ENCODE measurements at places on chromosomes 2 and 18.

DNA sequence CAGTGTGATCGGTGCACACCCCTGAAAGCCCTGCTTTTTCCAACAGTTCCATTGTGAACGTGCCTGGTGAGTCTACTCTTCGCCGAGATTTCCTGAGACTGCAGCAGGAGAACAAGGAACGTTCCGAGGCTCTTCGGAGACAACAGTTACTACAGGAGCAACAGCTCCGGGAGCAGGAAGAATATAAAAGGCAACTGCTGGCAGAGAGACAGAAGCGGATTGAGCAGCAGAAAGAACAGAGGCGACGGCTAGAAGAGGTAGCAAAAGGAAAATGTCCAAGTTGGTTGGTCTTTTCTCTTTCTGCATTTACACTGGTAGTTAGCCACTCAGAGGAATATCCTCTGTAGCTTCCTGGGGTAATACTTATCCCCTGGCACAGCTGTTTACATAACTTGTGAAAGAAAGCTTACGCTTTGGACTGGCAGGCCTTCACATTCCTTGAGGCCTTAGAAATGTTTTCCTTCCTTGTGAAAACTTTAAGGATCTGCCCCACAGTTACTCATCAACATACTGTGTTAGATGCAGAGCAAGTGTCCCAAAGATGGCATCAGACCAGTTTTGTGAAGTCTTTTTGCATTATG, 146.6 kb downstream of the MAP4K4 start:
- DNase-seq, result no peak

DNA sequence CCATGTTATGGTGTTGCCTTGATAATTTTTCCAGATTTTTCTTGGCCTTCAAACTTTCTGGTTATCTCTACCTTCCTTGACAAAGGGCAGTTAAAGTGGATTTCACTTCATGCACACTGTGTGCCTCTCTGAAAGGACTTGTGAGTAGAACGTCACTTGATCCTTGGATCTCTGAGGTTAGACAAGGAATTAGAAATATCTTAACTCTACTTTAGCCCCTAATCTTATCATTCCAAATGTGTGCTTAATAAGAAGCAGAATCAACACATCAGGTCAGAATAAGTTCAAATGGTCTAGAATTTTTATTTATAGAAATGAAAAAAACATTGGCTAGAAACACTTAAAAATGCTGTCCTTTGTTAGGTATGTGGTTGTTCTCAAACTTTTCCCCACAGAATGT, 205.7 kb downstream of the TPGS2 start:
- no peak for DNase-seq

DNA sequence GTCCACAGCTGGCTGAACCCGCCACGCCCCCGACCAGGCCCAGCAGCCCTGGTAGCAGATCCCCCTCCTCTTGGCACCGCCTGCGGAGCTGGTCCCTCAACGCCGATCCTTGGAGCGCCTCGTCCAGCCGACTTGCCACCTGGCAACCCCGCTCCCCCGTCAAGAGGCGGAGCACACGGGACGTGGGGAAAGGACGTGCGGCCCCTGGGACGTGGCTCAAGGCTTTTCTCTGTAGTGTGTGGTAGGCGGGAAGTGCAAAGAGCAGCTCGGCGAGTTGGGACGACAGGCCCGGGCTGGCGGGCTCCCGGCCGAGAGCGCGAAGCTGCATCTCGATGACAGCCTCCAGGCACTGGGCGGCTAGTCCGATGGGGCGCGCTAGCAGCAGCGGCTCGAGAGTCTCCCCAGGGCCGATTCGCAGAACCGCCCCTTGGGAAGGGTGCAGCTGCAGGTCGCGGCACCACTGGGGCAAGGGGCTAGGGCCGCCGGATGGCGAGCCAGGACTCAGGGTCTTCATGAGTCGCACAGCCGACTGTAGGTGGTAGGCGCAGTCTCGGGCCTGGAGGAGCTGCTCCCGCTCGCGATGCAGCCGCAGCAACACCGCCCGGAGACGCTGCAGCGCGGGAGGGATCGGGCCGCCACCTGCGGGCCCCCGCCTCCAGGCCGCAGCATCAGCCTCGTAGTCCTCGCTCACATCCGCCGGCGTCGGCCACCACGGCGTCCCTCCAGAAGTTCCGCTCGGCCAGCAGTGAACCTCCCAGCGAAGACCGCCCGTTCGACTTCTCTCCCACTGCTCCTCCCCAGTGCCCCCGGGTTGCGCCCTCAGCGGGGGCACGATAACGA, 617 bp downstream of the CCDC142 start:
- DNase-seq, result peak; percentile 38

DNA sequence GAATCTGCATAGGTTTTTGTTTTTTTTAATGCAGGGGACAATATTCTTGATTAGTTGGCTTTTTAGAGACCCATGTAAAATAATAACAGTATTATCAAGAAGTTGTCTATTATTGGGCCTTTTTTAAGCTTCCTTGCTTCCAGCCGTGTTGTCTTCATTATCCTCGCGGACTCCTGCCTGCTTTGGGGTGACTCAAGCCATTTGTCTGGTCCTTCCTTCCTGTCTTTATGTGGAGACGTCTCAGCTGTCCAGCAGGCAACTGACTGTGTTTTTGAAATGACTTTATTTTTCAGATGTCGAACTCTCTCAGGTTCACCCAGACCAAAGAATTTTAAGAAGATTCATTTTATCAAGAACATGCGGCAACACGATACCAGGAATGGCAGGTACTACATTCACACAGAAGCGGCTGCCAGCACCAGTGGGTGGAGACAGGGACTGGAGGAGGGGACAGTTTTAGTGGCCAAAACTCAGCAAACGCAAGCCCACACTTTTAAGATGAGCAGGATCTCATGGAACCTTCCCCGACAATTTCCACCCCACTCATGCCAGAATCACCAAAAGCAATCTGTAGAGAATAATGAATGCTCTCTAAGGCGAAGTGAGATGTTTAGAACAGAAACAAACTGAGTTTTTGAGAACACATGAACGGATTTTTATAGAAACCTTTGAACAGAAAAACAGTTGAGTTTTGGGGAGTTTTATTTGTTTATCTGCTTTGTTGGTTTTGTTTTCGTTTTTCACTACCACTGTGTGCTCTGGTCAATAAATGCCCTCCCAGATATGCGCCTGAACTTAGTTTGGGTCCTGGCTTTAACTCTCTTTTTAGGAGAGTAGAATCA, 59.1 kb downstream of the CABLES1 start:
- no peak for DNase-seq

DNA sequence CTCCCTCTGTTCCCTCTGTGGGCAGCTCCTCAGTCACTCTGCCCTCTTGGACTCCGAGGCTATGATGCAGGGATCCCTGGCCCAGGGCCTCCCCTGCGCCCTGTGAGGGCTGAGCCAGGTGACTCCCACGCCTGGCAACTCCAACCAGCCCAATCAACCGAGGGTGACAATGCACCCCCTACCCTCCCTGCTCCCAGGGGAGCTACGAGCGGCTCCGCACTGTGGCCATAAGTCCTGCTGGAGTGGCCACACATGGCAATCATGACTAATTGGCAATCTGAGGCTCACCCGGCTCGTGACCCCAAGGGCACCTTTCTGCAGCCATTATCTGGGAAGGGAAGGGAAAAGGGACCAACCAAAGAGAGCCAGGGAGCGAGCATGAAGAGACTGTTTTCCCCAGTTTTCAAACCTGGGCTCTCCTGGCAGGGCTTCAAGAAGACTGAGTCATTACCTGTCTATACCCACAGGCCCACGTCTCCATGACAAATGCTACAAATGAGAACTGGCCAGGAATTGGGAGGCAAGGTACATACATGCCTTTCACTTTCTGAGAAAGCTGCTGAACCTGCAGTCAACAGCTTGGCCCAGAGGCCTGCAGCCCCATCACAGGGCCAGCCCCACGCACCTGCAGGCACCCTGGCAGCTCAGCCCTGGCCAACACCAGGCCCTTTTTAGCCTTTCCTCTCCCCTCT, 45.1 kb downstream of the RPL31 start:
- no peak for DNase-seq

DNA sequence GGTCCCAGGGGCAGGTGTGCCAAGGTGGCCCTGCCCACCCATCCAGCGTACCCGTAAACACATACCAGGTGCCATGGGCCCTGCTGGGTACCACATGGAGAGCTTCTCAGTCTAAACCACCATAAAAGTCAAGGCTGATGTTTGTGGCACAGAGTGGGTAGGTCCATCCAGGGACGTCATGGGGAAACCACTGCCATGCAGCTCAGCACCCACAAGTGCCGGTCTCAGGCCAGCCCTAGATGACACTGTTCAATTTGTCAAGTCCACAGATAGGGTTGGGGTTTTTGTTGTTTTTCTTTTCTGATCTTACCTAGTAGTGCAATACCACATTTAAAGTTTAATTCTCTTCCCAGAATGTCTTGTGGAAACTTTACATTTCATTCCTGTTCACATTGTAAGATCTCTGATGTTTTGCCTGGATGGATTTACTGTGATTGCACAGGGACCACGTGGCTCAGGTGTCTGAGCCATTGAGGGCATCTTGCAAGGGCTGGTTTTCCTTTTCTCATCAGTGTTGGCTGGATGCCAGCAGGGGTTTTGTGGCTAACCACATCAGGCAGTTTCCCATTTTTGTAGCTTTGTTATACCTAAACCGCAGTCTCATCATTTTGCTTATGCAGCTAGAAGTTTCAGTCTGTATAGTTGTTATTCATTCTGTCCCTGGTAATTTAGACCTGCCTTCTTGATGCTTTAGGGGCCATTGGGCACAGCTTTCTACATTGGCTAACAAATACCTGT, 64.7 kb downstream of the STK25 start:
- peak; percentile 94 for DNase-seq

GRCh38 chr2:235330775-235331451, 162.9 kb upstream of the AGAP1 start:
- no peak for DNase-seq

GRCh38 chr2:86649119-86649947, 25.7 kb upstream of the RNF103 start:
- DNase-seq, result no peak

GRCh38 chr2:203451011-203451410, 84.1 kb downstream of the RAPH1 start:
- DNase-seq, result no peak

GRCh38 chr2:96526101-96526591, 10.4 kb upstream of the ARID5A start:
- no peak for DNase-seq

GRCh38 chr18:3916082-3916481, 466.1 kb downstream of the TGIF1 start:
- peak; percentile 94 for DNase-seq

DNA sequence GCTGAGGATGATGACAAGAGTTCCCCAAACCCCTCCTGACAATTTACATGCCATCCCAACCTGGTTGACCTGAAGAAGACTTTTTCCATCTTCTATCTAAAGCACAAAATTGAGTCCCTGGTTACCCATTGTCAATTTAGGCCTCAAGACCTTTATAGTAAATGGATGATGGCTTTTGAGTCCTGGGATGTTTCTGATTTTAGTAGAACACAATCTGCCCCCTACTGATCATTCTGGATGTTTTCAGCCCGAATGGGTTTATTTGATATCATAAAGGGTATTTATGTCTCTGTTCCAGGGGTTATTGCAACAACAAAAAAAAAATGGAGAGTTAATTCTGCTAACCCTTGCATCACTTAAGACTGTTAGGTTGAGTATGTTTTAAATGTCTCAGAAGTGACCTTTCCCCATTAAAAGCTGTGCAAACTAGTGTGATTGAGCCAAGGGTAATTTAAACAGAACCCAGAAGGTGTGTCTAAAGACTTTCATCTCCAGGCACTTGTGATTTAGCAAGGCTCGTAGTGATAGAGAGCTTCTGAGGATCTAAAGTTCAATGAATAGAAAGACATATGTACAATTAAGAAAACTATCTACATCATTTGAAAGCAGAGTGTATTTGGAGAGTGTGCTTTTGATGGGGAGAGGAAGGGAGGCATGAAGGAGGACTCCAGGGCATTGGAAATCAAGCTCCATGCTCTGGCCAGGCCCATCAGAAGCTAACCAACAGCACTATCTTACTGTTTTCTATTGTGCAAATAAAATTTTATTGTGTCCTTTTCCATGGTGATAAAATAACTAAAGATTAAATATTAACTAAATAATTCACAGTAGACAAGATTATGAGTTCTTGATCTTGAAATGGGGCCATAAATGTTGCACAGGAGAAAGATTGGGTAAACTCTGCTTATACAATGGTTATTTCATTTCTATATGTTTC, 96.6 kb upstream of the NOSTRIN start:
- peak; percentile 51 for DNase-seq

DNA sequence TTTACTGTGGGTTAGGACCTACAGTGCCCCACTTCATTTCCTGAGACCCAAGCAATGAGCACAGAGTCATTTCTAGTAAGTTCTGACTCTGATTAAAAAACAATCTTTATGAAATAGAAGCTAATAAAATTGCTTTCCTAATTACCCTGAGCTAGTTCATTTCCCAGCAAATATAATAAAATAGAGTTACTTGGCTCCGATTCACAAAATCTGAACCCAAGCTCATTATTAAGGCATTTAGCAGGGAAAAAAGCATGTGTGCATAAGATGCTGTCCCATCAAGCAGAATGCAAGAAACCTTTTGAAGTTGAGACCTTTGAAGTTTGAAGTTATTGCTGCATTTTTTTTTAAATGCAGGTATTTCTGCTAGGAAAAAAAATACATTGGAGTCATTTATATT, 629.1 kb downstream of the BCL11A start:
- no peak for DNase-seq

DNA sequence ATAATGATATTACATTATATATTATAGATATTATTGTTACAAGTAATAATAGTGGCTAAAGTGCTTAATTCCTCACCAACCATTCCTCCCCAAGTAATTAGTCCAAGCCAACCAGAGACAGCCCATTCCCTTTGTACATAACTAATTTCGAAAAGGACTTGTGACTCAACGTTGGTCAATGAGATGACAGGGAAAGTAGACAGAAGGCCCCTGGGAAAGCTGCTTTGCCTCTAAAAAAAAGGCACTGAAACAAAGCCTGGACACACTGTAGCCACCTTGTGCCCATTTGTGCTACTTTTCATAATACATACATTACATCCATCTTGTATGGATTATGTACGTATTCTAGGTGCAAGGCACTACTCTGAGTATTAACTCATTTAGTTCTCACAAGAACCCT, 28.8 kb downstream of the COLEC12 start:
- no peak for DNase-seq

DNA sequence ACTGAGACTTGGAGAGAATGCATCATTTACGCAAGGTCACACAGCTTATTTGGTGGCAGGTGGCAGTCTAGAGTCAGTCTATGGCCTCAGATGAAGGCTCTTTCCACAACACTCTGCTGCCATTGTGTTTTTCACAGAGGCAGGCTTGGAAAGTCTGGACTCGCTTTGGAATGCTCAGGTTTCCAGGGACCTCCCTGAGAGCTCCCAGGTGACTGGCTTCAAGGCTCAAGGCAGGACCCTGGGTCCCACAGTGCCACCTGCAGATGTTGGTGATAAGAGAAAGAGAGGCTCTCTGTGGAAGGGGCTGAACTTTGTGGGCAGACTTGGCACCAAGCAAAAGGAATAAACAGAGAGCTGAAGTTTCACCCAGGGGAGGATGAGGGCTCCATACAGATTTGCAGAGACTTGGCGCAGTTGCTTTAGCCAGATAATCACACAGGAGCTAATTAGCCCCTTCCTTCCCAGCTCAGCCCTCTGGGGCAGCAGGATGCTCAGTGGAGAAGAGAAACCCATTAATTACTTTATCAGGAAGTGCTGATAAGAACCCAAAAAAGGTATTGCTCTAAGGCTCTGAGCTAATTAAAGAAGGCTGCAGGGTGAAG, 103.5 kb downstream of the LBH start:
- no peak for DNase-seq

GRCh38 chr2:150426724-150427123, 60.7 kb downstream of the RND3 start:
- DNase-seq, result no peak
